AG20443 (cell line): ENCODE measurements at places on chromosomes 13 and 19.
A peak's percentile ranks its signal among the peaks of the same experiment; 100 is the strongest.

DNA sequence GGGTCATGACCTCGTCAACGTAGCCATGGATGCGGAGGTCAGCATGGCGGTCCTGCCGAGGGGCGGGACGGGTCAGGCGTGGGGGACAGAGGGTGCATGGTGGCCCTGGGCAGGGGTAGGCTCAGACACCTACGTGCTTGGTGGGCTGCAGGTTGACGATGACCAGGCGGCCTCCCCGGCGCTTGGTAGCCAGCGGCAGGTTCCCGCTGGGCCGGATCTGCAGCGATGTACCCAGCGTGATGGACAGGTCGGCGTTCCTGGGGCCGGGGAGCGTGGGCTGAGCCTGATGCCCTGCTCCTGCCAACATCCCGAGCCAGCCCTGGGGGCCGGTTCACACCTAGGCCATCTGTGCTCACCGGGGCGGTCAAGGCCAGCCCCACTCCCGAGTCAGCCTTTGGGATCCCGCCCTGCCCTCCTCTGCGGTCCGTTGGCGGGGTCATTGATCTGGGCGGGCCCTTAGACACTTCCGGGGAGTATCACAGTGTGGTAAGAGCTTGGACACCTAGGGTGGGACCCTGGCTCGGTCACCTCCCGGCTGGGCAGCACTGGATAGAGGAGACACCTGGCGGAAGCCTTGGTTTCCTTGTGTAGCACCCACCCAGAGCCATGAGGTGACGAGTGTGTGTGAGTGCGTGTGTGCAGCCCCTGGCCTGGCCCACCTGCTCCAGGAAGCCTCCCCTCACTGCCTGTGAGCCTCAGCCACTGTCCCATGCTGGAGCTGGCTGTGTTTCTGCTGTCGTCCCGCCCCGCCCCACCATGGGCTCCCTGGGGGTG, 7.3 kb downstream of the SIRT6 start:
- no peak for DNase-seq

- DNase-seq: no peak
Observed at GRCh38 chr19:14078411-14078810, 5.8 kb downstream of the MISP3 start.

- DNase-seq: peak; percentile 87
Observed at GRCh38 chr19:40650749-40651305, 39.6 kb downstream of the NUMBL start.

DNA sequence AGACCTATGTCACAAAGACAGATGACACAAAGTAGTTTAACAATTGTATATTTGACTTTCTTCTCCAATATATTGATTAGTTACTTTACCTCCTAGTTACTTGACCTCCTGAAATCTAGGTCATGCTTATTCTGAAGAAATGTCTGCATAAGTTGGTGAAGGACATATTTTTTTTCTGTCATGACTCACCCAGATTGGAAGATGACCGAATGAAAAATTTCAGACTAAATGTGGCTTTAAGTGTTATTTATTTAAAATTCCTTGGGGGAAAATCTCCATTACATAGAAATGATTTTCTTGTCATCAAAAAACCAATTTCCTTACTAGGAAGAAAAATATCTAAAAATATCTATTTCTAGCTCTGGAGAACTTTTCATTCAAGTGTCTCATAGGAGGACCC, 217.1 kb downstream of the POSTN start:
- no peak for DNase-seq

DNA sequence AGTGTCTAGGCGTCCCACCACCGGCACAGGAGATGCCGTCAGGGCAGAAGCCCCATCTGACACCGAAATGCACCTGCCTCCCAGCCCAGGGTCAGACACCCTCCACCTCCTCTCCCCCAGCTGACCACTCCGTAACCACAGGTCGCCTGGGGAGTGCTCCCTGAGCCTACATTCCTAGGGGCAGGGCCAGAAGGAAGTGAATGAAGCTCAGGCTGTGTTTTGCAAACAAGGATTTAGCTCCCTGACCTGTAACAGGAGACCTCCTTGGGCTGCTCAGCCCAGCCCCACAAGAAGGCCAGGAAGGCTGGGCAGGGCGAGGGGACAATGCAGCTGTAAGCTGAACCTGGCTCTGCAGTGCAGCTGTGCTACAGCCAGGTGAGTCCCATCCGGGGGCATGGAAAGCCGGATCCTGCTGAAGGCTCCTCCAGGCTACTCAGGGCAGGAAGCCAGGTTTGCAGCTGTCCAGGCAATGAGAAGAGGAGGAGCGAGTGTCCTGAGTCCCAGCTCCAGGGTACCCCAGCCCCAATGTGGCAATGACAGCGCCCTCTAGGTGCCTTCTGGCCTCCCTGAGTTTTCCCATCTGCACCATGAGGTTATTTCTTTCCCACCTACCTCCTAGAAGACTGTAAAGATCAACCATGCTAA, 42.1 kb downstream of the RHPN2 start:
- DNase-seq: no peak

DNA sequence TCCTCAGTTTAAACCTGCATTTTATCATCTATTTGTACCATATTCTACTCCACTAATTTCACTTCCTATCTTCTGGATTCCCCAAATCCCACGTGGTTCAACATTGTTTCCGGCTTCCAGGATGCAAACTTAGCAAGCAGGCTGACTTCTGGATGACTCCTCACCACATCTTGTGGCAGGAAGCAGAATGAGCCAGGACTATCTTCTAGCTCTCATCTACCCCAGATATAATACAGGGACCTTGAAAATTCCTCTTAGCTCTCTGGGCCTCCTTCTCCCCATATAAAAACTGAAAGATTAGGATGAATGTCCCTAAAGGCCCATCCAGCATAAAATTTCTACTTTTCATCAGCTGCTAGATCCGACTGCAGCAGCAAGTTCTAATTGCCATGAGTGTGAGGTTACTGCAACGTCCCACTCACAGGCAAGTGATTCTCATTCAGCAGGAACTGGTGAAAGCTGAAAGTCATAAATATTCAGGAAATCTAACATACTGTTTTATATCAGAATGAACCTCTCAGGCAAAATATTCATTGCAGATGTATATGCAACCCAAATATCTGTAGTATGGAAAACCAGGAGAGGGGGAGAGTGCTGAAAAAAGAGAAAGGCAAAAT, 93.4 kb downstream of the KCTD12 start:
- DNase-seq: peak; percentile 76

- no peak for DNase-seq
Observed at GRCh38 chr19:33263325-33264023, 37.8 kb upstream of the SLC7A10 start.

- DNase-seq: no peak
Observed at GRCh38 chr13:28753946-28754345, 35.2 kb upstream of the SLC46A3 start.

GRCh38 chr13:99913167-99913566, 58.4 kb downstream of the ZIC5 start:
- no peak for DNase-seq

DNA sequence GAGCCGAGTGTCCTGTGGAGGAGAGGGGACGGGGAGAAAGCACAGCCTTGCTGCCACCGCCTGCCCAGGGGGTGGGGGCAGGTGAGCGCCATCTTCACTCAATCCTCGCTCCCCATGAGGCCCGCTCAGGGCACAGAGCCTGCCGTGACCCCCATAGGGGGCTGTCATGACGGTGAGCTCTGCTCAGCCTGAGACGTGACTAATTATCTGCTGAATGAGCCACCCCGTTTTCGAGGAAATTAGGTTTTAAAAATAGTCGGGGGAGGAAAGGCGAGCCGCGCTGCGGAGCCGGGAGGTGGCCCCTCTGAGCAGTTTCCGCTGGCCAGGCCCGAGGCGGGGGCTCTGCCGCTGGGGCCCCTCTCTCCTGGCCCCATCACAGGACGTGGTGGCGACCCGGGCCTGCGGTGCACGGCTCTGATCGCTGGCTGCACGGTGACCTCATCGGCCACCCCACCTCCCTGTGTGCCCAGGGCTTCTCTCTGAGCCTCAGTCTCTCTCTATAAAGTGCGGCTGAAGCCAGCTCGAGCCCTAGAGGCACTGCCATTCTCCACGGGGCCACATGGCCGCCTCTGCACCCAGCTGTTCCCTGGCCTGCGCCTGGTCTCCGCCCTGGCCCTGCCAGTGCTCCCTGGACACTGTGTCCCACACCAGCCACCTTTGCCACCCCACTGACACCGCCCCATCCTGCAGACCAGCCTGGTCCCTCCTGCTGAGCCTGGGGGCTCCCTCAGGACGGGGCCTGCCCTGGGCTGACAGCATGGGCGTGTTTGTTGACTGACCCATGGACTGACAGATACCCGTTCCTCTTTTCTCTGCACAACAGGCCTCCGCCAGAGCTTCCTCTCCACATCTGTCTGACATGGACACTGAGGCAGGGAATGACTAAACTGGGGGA, 28.3 kb downstream of the PIP5K1C start:
- DNase-seq: no peak
